Immature natural killer cell (primary cell): ENCODE measurements at places on chromosomes 1 and 21.

GRCh38 chr1:44790968-44791801 is 3.2 kb upstream of the BEST4 start:
- no peak for DNase-seq
- H3K4me1 ChIP-seq, result peaks cover 6% of the 10 kb centered on the region
- H3K27ac ChIP-seq, result no peak overlapping the region
- H3K4me3 ChIP-seq, result no peak overlapping the region
- peaks cover 4% of the 10 kb centered on the region for H3K27me3 ChIP-seq

DNA sequence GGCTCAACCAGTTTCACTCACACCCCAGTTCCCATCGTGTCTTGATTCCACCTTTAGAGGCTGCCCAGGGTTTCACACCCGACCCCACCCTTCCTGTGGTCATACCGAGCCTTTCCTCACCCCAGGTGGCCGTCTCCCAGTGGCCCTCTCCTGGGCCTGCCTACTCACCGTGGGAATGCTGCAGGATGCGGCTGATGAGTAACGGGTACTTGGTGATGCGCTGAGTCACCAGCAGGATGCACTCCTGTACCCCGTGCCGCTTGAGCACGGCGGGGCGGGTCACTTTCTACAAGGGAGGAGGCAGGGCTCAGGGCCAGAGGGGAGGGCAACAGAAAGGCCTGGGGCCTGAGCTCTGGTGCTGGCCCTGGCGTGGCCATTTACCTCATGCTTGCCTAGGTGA is 16.4 kb downstream of the ARHGEF2 start:
- H3K36me3 ChIP-seq, result peaks cover 19% of the 10 kb centered on the region
- no peak for DNase-seq
- peaks cover 1% of the 10 kb centered on the region for H3K27me3 ChIP-seq
- no peak overlapping the region for H3K4me3 ChIP-seq

GRCh38 chr1:51600965-51601364 is 15.9 kb upstream of the OSBPL9 start:
- H3K27me3 ChIP-seq, result peaks cover 6% of the 10 kb centered on the region
- no peak overlapping the region for H3K27ac ChIP-seq
- H3K4me1 ChIP-seq, result no peaks in the 10 kb centered on the region
- no peaks in the 10 kb centered on the region for H3K36me3 ChIP-seq
- DNase-seq, result no peak

GRCh38 chr1:217907504-217907903 is 276.4 kb downstream of the SPATA17 start:
- no peak overlapping the region for H3K27ac ChIP-seq
- no peak for DNase-seq
- peaks cover 4% of the 10 kb centered on the region for H3K36me3 ChIP-seq
- H3K4me1 ChIP-seq, result no peaks in the 10 kb centered on the region

GRCh38 chr1:23037081-23037740 is 17.9 kb downstream of the KDM1A start:
- no peak overlapping the region for H3K4me3 ChIP-seq
- peaks cover 15% of the 10 kb centered on the region for H3K4me1 ChIP-seq
- no peaks in the 10 kb centered on the region for H3K36me3 ChIP-seq
- H3K27me3 ChIP-seq, result no peaks in the 10 kb centered on the region

DNA sequence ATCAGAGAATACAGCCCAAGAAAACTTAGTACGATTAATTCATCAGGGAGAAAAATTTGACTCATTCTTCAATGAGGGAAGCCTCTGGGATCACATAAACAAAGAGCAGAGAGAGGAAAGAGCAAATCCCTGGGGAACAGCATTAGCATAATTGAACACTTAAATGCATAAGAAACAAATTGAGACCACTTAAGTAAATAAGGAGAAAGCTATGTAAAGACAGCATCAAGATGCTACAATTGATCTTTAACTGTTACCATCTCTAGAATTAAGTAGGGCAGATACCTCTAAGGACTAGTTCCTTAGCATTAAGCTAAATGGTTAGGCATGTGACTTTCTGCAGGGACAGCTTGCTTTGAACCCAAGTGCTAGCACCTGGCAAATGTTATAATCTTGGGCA is 265.1 kb upstream of the NEGR1 start:
- no peaks in the 10 kb centered on the region for H3K4me1 ChIP-seq
- no peaks in the 10 kb centered on the region for H3K27me3 ChIP-seq
- H3K27ac ChIP-seq, result no peak overlapping the region
- no peaks in the 10 kb centered on the region for H3K36me3 ChIP-seq
- no peak overlapping the region for H3K4me3 ChIP-seq

- no peak overlapping the region for H3K27ac ChIP-seq
- H3K27me3 ChIP-seq, result no peaks in the 10 kb centered on the region
- no peak for DNase-seq
- H3K4me3 ChIP-seq, result no peak overlapping the region
These were observed 198.9 kb downstream of the HS2ST1 start for GRCh38 chr1:87113313-87113712.

DNA sequence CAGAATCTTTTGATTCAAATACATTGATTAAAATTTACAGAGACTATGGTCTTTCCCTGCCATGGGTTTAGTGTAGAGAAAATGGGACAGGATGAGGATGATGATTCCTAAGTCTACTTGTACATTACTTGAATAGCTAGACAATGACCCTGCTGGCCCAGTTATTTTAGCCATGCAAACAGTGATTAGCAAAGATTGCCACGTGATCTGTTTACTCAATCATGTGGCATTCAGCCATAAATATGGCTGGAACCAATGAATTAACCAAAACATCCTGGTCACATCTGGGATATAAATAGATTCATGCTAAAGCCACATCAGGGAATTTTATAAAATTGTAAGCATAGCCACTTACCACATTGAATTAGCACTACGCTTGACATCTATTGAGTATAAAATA is 167.3 kb downstream of the PBX1 start:
- DNase-seq, result no peak
- H3K27me3 ChIP-seq, result peaks cover 8% of the 10 kb centered on the region
- peaks cover 17% of the 10 kb centered on the region for H3K4me1 ChIP-seq
- H3K27ac ChIP-seq, result no peak overlapping the region

DNA sequence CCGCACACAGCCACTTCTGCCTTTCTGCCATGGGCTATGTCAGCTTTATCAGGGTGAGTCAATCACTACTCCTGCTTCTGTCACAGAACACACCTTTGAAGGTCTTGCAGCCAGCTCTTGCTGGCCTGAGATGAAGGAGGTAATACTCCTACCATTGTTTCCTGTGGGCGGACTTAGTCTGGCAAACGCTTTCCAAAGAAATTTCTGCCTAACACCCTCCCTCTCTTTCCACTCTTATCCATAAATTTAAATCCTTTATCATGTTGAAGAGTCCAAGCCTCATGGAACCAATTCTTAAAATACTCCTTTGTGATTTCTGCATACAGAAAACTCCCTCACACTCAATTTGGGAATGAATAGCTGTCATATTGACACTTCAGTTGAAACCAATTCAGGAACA is 633.1 kb upstream of the CHRM3 start:
- H3K4me3 ChIP-seq, result no peak overlapping the region
- H3K27ac ChIP-seq, result no peak overlapping the region
- H3K4me1 ChIP-seq, result no peaks in the 10 kb centered on the region
- no peak for DNase-seq
- H3K36me3 ChIP-seq, result peaks cover 4% of the 10 kb centered on the region

GRCh38 chr1:25217015-25217414 is 15.3 kb downstream of the SYF2 start:
- H3K4me1 ChIP-seq, result no peaks in the 10 kb centered on the region
- H3K27ac ChIP-seq, result no peak overlapping the region
- DNase-seq, result no peak

GRCh38 chr1:47059376-47059775 is 7.7 kb upstream of the CYP4Z1 start:
- H3K27ac ChIP-seq, result no peak overlapping the region
- H3K4me3 ChIP-seq, result no peak overlapping the region
- H3K27me3 ChIP-seq, result peaks cover 8% of the 10 kb centered on the region
- H3K36me3 ChIP-seq, result no peaks in the 10 kb centered on the region
- H3K4me1 ChIP-seq, result no peaks in the 10 kb centered on the region

GRCh38 chr1:192261476-192261875 is 55.3 kb upstream of the RGS21 start:
- H3K27me3 ChIP-seq, result no peaks in the 10 kb centered on the region
- H3K4me3 ChIP-seq, result no peak overlapping the region
- H3K4me1 ChIP-seq, result no peaks in the 10 kb centered on the region
- H3K27ac ChIP-seq, result no peak overlapping the region
- no peak for DNase-seq
- no peaks in the 10 kb centered on the region for H3K36me3 ChIP-seq

GRCh38 chr1:188429386-188429785 is 1600.6 kb downstream of the PLA2G4A start:
- no peaks in the 10 kb centered on the region for H3K4me1 ChIP-seq
- no peaks in the 10 kb centered on the region for H3K27me3 ChIP-seq
- H3K27ac ChIP-seq, result no peak overlapping the region

DNA sequence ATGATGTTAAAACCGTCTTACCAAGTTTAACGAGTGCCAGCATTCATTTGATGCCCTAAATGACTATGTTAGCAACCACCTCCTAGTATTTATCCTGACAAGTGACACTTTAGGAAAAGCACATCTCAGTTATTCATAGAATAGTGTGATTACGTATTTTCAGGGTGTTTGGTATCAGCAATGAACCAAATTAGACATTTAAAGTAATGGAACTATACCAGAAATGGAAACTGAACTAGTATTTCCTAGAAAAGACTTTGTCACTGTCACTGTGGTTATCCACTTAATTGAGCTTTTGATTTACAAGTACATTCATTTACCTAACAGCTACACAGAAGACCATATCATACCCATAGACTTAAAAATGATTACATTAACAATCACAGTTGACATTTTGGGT is 3.6 kb upstream of the IL12RB2 start:
- DNase-seq, result no peak
- peak overlapping the region; percentile 23 for H3K4me3 ChIP-seq
- peaks cover 30% of the 10 kb centered on the region for H3K4me1 ChIP-seq

GRCh38 chr1:100035214-100035613 is 65.4 kb downstream of the SLC35A3 start:
- peaks cover 6% of the 10 kb centered on the region for H3K27me3 ChIP-seq
- peaks cover 44% of the 10 kb centered on the region for H3K4me1 ChIP-seq
- no peak overlapping the region for H3K4me3 ChIP-seq
- H3K27ac ChIP-seq, result no peak overlapping the region
- H3K36me3 ChIP-seq, result no peaks in the 10 kb centered on the region

DNA sequence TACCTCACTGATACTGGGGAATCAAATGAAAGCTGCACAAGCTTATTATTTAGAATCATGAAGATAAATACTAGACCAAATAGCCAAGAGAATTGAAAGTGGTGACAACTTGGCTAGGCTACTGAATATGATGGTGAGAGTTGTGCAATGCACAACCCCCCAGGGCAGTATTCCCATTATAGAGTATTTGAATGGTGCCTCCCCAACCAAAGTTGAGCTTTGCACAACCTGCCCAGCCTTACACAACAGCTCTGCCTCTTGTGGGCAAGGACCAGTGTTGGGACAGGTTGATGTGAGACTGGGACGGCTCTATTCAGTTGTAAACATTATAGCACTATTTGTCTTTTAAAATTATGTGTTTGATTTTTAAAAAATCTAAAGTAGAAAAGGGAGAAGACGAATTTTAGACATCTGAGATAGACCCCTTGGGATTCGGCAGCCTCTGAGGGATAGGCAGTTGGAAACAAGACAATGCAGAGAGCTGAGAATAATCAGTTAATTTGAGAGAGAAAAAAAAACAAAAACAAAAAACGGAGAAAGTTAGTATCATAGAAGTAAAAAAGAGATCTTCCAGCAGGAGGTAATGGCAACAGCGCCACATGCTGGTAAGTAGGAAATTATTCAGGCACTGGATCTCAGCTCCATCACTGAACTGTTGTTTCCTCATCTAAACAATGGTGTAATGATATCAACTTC is 91.0 kb upstream of the KCNA3 start:
- no peaks in the 10 kb centered on the region for H3K4me1 ChIP-seq
- no peak overlapping the region for H3K4me3 ChIP-seq
- H3K27me3 ChIP-seq, result peaks cover 17% of the 10 kb centered on the region
- H3K27ac ChIP-seq, result no peak overlapping the region
- peak; percentile 52 for DNase-seq

DNA sequence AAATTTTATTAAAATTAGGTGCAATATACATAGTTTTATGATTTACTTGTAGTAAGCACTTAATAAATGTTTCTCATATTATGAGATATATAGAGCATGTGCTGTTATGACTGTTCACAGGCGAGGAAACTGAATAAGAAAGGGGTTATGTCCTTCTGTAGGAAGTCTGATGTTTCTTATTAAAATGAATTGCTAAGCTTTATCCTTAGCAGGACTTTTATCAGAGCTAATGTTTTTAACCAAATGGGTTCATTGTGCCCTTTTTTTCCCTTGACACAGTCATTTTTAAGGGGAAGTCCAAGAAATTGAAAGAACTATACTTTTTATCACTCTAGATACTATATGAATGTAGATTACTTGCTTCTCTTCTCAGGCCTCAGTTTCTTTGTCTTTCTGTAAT is 285.2 kb downstream of the PTPRC start:
- H3K27ac ChIP-seq, result peak overlapping the region; percentile 68
- no peak overlapping the region for H3K4me3 ChIP-seq
- H3K27me3 ChIP-seq, result no peaks in the 10 kb centered on the region
- DNase-seq, result no peak
